Fibroblast of gingiva (primary cell): ENCODE measurements at places on chromosomes 12 and 14.

DNA sequence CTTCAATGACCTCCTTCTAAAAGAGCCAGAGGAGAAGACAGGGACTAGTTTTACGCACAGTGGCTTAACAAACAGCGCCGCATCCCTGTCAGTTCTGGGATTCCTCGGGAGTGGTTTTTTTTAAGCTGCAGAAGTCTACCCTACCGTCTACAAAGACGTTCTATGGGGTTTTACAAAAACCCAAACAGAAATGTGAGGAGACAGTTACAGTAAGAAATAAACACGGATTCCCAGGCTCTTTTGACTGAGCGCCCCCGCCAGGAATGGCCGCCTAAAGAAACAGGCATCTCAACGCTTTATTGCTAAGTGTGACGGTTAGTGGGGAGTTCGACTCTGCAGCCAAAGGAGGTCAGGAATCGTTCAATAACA is 484 bp downstream of the ALKBH1 start:
- peak; percentile 34 for DNase-seq

DNA sequence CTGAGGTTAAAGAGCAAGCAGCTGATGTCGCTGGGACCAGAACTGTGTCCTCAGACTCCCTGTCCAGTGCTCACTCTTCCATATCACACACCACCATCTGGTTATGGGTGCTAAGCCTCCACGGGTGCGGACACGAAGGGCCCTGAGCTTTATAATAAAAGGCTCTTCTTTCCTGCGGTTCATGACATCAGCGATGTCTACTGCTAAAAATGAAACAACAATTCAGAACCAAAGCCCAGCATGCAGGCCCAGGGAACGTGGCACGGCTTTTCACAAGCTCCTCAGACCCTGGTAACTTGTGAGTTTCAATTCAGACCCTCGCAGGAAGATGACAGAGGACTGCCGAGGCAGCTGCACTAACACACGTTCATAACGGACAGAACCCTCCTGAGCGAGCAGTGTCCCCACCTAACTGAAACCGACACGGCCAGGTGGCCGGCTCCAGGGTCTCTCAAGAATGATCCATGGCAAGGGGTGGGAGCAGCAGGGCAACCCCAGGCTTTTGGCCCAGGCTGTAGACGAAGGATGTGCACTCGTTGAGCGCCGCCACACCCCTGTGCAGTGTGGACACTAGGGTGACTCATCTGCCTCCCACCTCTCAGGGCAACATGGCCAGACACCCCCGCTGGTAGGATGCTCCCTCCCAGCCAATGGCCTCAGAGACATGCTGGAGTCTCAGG is 180.3 kb downstream of the CALM1 start:
- DNase-seq: no peak

- no peak for DNase-seq
Observed at GRCh38 chr14:56129092-56129491, 10.9 kb downstream of the PELI2 start.

DNA sequence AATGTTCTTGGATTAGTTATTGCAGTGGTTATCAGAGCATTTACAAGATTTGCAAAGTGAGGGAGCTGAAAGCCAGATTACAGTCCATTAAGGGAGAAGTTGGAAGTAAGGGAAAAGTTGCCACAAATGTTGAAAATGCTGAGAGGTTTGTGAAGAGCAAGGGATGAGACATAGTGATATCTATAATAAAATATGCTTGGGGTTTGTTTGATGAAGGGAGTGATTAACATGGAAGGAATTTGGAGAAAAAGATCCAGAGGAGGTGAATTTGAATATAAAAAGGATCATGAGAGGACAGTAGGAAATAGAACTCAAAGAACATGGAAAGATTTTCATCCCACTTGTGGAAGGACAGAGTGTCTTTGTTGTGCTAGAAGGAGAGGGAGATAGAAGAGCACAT is 19.3 kb upstream of the CCER1 start:
- peak; percentile 21 for DNase-seq

DNA sequence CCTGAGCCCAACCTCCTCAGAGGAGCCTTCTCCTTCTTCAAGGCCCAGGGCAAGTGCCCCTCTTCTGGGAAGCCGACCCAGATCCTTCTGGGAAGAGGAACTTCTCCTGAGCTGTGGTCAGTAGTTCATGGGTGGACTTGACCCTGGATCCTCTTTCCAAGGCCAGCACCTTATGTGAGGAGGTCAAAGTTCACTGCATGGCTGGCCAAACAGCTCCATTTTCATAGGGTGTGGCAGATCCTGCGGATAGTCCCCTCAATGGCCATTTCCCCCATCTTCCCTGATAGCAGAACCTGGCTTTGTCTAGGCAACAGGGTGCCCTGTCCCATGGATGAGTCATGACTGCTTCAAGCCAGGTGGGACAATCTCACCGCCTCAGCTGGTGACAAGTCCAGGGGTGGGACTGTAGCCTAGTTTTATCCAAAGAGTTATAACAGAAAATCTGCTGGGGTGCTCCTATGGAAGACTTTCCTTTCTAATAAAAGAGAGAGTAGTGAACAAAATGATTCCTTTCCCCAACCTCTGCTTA is 10.4 kb downstream of the ASB2 start:
- no peak for DNase-seq

- no peak for DNase-seq
Observed at GRCh38 chr12:111166779-111167540, 201.9 kb downstream of the PHETA1 start.

DNA sequence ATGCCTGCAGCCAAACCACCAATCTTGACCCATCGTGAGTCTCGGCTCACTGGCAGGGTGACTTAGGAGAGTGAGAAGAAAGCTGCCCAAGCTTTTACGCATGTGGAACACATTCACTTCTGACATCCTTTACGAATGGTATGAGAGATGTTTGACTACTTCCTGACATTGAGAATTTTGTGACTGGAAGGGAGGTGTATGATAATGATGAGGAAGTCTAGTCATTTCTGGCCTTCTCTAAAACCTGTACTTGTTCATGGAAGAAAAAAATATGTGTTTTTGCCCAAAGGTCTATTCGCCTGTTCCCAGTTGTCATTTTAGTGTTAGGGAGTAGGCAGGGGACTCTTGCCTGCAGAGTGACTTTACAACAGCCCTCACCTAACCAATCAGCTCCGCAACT is 227.2 kb upstream of the ATP2B1 start:
- no peak for DNase-seq

DNA sequence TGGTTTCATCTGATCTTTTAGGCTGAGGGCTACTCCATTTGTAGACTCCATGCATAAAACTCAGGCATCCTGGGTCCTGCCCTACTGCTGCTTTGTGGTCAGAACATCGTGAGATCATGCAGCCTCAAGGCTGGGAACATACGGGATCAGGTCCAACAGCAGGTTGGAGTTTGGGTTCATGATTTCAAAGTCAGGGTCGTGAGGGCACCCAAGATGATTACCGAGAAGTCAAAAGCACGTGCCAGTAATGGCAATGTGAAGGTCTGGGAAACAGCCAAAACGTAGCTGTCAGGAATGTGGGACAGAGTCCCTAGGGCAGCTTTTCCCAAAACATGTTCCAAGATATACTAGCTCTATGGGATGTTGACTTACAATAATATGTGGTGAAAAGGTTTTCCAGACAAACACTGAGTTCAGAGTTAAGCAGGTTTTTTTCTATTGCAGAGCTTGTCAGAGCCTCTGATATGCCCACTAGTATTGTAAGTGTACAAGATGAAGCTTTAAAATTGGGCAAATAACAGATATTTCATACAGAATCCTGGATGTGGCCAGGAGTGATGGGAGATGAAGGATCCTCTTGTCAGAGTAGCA is 130.3 kb upstream of the DNM1L start:
- peak; percentile 93 for DNase-seq

DNA sequence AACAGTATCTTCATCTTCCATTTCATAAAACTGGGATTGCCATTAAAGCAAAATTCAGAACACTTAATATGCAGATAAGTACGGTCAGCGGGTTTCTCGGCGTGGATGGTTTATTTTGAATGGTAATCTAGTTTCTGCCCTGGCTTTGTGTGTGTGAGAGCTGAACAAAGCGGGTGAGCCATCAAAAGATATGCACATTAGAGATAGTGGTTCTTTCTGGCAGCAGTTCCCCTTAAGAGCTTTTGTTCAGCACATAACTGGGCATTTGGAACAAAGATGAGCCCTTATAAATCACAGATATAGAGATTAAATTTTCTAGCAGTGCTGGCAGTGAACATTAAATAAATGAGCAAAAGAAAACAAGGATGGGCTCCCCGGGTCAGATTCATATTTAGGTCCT is 207.5 kb downstream of the CALM1 start:
- no peak for DNase-seq
